Thoracic aorta (tissue), 2 donors: ENCODE measurements at places on chromosomes 1 and 21. TPM values are rescaled to one million over a fixed set of nuclear protein-coding genes. Genes with fewer than 3 reads are reported as not detected.

The PLA2G2C gene
- total RNA-seq: not detected

- H3K27me3 ChIP-seq: no peaks in the 10 kb centered on the region
- H3K27ac ChIP-seq: no peak overlapping the region
- H3K4me3 ChIP-seq: no peak overlapping the region
- no peaks in the 10 kb centered on the region for H3K4me1 ChIP-seq
- no peaks in the 10 kb centered on the region for H3K36me3 ChIP-seq
Observed at GRCh38 chr1:212977781-212978645, 27.7 kb downstream of the VASH2 start.

The GPBP1L1 gene
- 120 TPM for total RNA-seq

- peak overlapping the region; percentile 84 for H3K4me3 ChIP-seq
- peak overlapping the region; percentile 81 for H3K27ac ChIP-seq
- no peak for DNase-seq
- peaks cover 24% of the 10 kb centered on the region for H3K4me1 ChIP-seq
Observed at GRCh38 chr1:149936992-149937705, 470 bp upstream of the MTMR11 start.

DNA sequence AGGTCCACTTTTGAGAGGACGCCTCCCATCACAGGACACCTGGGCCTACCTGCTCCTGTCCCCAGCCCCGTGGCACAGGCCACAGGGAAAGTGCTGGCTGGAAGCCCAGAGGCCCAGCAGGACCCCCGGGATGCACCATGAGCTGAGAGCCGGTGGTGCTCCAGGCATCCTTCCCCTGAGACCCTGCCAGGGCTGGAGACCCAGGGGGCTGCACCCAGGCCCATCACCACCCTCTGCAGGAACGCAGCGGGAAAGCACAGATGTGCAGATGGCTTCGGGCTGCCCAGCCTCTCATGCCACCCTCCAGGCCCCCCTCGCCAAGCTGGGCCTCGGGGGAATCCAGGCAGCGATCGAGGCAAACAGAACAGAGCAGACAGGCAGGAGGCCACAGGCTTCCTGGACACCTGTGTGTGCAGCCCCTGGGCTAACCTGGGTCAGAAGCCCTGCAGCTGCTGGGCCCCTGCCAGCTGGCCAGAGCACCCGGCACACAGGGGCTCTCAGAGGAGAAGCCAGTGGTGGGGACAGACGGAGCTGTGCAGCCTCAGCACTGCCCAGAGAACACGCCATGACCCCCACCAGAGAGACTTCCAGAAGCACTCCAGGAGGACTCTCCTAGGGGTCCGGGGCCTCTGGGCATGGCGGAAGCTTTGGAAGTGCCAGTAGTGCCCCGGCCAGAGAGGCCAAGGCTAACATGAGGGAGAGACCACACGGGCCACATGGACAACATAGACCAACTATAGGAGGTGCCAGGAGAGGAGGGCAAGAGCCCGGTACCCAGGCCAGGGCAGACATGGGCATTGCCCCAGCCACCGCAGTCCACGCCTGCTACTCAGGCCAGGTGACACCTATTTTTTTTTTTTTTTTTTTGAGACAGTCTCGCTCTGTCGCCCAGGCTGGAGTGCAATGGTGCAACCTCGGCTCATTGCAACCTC lies 71.4 kb downstream of the ARHGEF16 start:
- H3K27ac ChIP-seq: no peak overlapping the region
- peaks cover 25% of the 10 kb centered on the region for H3K36me3 ChIP-seq
- peaks cover 41% of the 10 kb centered on the region for H3K4me1 ChIP-seq
- H3K27me3 ChIP-seq: no peaks in the 10 kb centered on the region
- no peak for DNase-seq
- H3K4me3 ChIP-seq: no peak overlapping the region

The CD160 gene
- total RNA-seq: 0.28 TPM

DNA sequence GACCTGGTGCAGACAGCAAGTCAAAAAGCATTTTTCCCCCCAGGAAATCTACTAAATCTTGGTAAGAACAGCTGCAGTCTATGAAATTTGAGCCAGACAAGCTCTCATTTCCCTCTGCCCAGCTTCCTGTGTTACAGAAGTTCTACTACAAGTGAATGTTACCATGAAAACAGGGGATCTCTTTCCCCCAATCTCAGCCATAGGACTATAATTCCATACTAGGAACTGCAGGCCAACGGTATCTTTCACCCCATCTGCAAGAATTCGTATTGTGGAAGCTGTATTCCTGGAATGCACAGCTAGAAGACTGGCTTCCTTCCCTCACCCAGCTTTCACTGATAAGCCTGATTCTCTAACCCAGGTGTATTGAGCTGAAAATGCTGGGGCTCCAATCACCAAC lies 1655.4 kb downstream of the BRINP3 start:
- H3K36me3 ChIP-seq: no peaks in the 10 kb centered on the region
- no peak overlapping the region for H3K27ac ChIP-seq
- no peak overlapping the region for H3K4me3 ChIP-seq
- DNase-seq: no peak
- no peaks in the 10 kb centered on the region for H3K27me3 ChIP-seq

GRCh38 chr1:79128722-79129121 lies 122.2 kb upstream of the ADGRL4 start:
- H3K36me3 ChIP-seq: no peaks in the 10 kb centered on the region
- H3K27ac ChIP-seq: no peak overlapping the region
- no peak overlapping the region for H3K4me3 ChIP-seq
- H3K27me3 ChIP-seq: no peaks in the 10 kb centered on the region

GRCh38 chr1:235297579-235297978 lies 30.4 kb downstream of the ARID4B start:
- no peak for DNase-seq
- H3K27me3 ChIP-seq: no peaks in the 10 kb centered on the region
- no peak overlapping the region for H3K27ac ChIP-seq
- no peaks in the 10 kb centered on the region for H3K36me3 ChIP-seq
- H3K4me3 ChIP-seq: no peak overlapping the region

DNA sequence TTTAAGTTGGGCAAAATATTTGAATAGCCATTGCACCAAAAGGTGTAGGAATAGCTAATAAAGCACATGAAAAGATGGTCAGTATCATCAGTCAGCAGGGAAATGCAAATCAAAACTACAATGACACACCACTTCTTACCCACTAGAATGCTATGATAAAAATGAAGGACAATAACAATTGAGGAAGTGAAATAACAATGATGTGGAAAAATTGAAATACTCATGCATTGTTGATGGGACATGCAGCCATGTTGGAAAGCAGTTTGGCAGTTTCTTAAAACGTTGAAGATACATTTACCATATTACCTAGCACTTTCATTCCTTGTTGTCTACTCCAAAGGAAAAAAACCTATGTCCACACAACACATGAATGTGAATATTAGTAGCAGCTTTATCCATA lies 28.4 kb downstream of the HSD3B1 start:
- no peak overlapping the region for H3K27ac ChIP-seq
- no peaks in the 10 kb centered on the region for H3K27me3 ChIP-seq
- no peak for DNase-seq

GRCh38 chr1:214389734-214390133 lies 108.8 kb downstream of the SMYD2 start:
- no peak overlapping the region for H3K4me3 ChIP-seq
- H3K27ac ChIP-seq: no peak overlapping the region
- H3K36me3 ChIP-seq: peaks cover 6% of the 10 kb centered on the region
- H3K27me3 ChIP-seq: no peaks in the 10 kb centered on the region
- H3K4me1 ChIP-seq: no peaks in the 10 kb centered on the region

DNA sequence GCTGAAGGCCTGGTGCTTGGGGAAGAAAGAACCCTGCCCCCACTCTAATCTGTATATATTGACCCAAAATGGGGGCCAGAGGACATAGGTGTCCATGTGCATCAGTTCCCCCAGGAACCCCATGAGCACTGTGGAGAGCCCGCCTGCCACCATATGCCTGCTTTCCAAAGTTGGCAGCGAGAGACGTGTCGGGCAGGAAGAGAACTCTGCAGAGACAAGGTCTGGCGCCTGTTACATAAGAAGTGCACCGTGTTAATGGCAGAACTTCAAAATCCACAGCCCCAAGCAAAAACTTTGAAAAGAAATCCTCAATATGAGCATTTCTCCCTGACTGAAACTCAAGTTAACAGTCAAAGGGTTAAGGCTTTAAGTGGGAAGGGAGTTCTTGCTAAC lies 8.0 kb downstream of the CTNNBIP1 start:
- peak overlapping the region; percentile 53 for H3K27ac ChIP-seq
- H3K27me3 ChIP-seq: no peaks in the 10 kb centered on the region
- H3K36me3 ChIP-seq: no peaks in the 10 kb centered on the region

GRCh38 chr1:179082999-179083335 lies 1.1 kb downstream of the TOR3A start:
- no peaks in the 10 kb centered on the region for H3K27me3 ChIP-seq
- no peaks in the 10 kb centered on the region for H3K36me3 ChIP-seq
- H3K27ac ChIP-seq: peak overlapping the region; percentile 72
- H3K4me3 ChIP-seq: peak overlapping the region; percentile 74
- H3K4me1 ChIP-seq: no peaks in the 10 kb centered on the region

DNA sequence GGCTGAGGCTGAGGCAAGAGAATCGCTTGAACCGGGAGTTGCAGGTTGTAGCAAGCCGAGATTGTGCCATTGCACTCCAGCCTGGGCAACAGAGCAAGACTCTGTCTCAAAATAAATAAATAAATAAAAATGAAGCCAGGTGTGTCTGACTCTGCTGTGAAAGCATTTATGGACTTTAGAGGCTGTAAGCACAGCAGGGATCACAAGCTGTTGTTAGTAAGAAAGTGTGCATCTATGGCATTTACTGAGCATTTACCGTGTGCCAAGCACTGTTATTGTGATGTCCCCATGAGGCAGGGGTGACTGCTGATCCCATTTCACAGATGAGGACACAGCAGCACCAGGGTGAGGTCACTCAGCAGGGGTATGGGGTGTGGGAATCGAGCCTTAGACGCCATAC lies 20.1 kb downstream of the FAM151A start:
- no peak overlapping the region for H3K27ac ChIP-seq
- no peak for DNase-seq
- no peaks in the 10 kb centered on the region for H3K27me3 ChIP-seq
- no peaks in the 10 kb centered on the region for H3K4me1 ChIP-seq
- H3K4me3 ChIP-seq: no peak overlapping the region

GRCh38 chr1:42043182-42043581 lies 110.0 kb upstream of the GUCA2B start:
- DNase-seq: no peak
- H3K36me3 ChIP-seq: no peaks in the 10 kb centered on the region
- H3K27me3 ChIP-seq: no peaks in the 10 kb centered on the region

GRCh38 chr1:43622471-43622870 lies 27.5 kb upstream of the KDM4A start:
- H3K4me1 ChIP-seq: no peaks in the 10 kb centered on the region
- no peak overlapping the region for H3K4me3 ChIP-seq
- no peaks in the 10 kb centered on the region for H3K27me3 ChIP-seq
- H3K27ac ChIP-seq: no peak overlapping the region
- DNase-seq: no peak

- DNase-seq: no peak
- peaks cover 46% of the 10 kb centered on the region for H3K36me3 ChIP-seq
- no peak overlapping the region for H3K27ac ChIP-seq
- no peaks in the 10 kb centered on the region for H3K27me3 ChIP-seq
- H3K4me1 ChIP-seq: no peaks in the 10 kb centered on the region
Observed at GRCh38 chr21:37224861-37225839, 42.0 kb downstream of the VPS26C start.

DNA sequence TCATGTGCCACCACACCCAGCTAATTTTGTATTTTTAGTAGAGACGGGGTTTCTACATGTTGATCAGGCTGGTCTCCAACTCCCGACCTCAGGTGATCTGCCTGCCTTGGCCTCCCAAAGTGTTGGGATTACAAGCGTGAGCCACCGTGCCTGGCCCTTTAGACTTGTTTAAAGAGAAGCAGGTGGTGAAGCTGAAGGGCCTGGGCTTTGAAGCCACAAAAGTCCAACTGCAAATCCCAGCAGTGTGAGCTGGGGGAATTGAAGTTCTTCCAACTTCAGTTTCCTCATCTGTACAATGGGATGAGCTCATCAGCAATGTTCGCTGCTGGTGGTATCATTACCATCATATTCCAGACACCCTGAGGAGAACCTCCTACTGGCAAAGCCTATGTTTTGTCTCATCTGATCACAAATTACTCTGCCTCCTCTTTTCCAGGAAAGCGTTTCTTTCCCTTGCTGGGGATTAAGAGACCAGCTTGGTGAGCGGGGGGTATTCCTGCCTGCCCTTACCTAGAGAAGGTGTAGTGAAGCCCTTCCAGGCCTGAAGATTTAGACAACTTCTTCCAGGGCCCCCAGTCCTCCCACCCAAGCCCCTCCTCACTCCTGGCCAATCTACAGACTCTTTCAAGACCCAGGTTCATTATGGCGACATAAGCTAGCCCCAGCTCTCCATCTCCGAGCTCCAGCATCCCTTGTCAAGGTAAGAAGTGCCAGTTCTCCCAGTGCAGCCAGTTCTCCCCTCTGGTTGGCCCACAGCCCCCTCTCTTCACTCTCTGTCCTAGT lies 2.4 kb upstream of the SHISA4 start:
- peaks cover 73% of the 10 kb centered on the region for H3K4me1 ChIP-seq
- no peak overlapping the region for H3K4me3 ChIP-seq
- DNase-seq: no peak
- H3K27ac ChIP-seq: peak overlapping the region; percentile 72
- no peaks in the 10 kb centered on the region for H3K27me3 ChIP-seq

- H3K4me1 ChIP-seq: no peaks in the 10 kb centered on the region
- H3K4me3 ChIP-seq: no peak overlapping the region
- H3K27ac ChIP-seq: no peak overlapping the region
- DNase-seq: no peak
Observed at GRCh38 chr1:224014330-224014649, 99.6 kb upstream of the FBXO28 start.

The PRMT2 gene
- total RNA-seq: 125 TPM
